ENCODE measurements at places on chromosomes 5 and 9.

GRCh38 chr9:83396342-83396741, 141.9 kb downstream of the FRMD3 start:
- DNase-seq, result no peak

DNA sequence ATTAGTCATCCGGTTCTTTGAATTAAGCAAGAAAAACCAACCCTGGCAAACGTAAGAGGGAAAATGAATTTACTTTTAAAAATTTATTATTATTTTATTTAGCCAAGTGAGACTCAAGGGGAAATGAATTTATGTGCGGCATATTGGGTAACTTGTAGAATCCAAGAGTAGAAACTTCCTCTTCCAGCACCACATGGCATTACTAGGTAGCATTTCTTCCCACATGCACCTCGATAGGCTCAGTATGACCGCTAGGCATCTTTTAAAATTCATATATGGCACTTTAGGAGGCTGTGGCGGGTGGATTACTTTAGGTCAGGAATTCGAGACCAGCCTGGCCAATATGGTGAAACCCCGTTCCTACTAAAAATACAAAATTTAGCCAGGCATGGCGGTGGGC, 17.6 kb upstream of the MYO10 start:
- DNase-seq, result no peak

- DNase-seq, result no peak
Measured at GRCh38 chr5:78127875-78128274, 166.6 kb downstream of the AP3B1 start.

DNA sequence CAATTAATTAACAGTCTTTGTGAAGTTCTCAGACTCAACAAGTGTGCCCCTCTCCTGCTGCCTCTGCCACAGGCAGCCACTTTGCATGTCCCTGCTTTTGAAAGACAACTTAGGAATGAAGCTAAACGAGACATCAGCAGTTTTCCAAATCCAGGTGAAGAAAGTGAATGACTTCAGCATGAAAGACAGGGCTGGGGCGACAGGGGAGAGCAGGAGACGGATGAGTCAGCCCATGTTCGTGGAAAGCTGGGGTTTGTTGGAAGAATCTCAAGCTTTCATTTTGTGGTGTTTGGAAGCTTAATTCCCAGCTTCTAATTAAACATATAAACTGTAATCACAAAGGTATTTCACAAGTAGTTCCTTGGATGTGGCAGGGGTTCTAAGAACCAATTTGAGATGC, 207.8 kb upstream of the MAP3K1 start:
- no peak for DNase-seq

GRCh38 chr5:43110606-43111170, 10.0 kb upstream of the ZNF131 start:
- DNase-seq, result no peak

DNA sequence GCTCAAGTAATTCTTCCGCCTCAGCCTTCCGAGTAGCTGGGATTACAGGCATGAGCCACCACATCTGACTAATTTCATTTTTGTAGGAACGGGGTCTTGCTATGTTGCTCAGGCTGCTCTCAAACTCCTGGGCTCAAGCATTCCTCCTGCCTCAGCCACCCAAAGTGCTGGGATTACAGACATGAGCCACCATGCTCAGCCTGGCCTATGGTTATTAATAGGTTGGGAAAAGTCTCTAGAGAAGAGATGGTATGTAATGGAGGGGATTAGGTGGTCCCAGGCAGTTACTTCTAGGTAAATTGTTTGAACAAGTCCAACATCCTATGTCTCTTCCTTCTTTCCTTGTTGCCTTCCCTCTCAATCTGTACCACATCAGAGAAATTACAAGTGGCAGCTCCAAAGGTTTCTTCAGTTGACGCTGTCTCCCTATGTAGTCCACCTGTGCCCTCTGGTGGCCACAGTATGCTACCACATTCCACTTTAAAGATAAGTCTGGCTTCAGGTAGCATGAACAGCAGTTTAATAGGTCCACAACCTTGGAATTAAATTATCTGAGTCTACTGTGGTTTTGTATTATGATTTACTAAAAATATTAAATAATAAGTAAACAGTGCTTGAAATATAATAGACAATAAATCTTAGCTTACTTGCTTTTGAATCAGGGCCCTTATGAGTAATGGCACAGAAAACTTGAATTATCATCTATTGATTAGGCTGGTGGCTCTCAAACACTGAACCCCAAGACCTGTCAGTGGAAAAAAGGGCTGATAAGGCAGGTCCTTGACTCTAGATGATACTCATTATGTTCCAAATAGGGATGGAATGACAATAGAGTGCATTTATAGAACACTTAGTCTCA, 9.7 kb downstream of the TIGD6 start:
- DNase-seq, result no peak

GRCh38 chr5:133756756-133757155, 144.4 kb upstream of the FSTL4 start:
- DNase-seq, result no peak

- DNase-seq, result no peak
Measured at GRCh38 chr5:57779383-57780223, 297.0 kb upstream of the ACTBL2 start.

- no peak for DNase-seq
Measured at GRCh38 chr9:21465859-21466518, 16.1 kb downstream of the IFNE start.

DNA sequence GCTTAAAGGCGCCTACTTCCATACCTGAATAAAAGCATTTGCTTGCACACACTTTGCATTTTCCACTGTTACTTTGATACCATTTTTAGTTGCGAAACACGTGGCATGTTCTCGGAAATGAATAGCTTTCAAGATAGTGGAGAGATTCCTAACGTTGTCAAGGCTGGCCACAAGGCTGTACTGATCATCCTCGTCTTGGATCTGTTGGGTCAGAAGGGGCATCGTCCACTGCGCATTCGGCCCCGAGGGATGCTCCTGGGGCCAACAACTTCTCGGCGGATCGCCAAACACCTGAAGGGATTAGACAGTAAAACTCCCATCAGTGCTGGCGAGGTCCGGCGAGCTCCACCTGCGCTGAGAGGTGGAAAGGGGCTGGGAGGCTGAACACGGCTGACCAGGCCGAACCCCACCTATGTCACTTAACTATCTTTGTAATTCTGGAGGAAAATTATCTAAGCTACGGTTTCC, 599 bp downstream of the RAD1 start:
- DNase-seq, result no peak

DNA sequence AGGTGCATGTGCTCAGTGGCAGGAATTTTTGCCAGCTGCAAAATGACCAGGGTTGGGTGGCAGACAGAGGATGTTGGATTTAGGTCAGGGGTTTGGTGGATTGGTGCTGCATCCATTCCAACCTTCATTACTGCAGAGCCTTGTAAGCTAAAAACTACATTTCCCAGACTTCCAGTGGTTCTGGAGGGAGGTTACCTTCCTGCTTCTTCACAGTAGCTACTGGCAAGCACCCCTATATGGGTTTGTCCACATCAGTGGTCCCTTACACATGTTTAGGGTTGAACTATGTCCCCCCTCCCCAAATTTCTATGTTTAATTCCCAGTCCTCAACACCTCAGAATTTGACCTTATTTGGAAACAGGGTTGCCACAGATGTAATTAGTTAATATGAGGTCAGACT, 20.7 kb upstream of the IL17B start:
- DNase-seq, result no peak

DNA sequence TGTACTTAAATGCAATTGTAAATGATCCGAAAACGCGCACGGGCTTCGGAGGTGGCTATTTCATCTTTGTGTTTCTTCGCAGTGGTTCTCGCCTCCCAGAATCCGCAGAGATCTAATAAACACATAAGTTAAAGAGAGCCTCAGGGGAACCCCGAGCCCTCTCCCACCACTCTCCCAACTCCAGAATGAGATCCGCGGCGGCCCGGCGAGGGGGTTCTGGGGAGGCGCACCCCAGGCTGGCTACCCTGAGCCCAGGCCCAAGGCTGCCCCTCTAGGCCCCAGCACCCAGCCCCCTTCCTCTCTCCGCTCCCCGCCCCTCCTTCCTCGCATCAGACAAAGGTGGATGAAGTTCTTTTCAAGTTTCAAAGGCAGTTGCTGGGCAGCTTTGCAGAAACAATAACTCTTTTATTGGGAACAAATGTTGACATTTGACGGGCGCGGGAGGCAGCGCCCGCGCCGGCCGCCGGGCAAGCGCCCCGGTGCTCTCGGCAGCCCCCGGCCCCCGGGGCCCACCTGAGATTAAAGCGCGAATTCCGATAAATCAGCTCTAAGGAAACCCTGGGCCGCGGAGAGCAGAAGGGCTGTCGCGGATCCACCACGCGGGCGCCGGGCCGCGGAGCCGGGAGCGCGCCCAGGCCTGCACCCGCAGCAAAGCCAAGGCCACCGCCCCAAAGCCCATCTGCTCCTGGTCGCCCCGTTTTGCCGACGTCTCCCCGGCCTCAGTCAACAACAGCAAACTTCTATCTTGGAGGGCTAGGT, 8.4 kb downstream of the IRX2 start:
- DNase-seq, result no peak

- no peak for DNase-seq
Measured at GRCh38 chr5:127335381-127335780, 44.8 kb downstream of the MEGF10 start.

Data from stimulated activated CD8-positive, alpha-beta memory T cell treated with anti-CD3 and anti-CD28 coated beads, Interleukin-15, amount 100 ng/mL, for 48 hours (primary cell).